ENCODE measurements at places on chromosomes 5 and 9. TPM values are rescaled to one million over a fixed set of nuclear protein-coding genes. Genes with fewer than 3 reads are reported as not detected.

- DNase-seq: no peak
Measured at GRCh38 chr5:96548905-96549304, 113.3 kb upstream of the CAST start.

- DNase-seq: no peak
Measured at GRCh38 chr5:159660401-159660800, 255.9 kb upstream of the ADRA1B start.

GRCh38 chr9:135703726-135704125 is 1.7 kb downstream of the KCNT1 start:
- DNase-seq: no peak

NUTM2G gene
- not detected for total RNA-seq

DNA sequence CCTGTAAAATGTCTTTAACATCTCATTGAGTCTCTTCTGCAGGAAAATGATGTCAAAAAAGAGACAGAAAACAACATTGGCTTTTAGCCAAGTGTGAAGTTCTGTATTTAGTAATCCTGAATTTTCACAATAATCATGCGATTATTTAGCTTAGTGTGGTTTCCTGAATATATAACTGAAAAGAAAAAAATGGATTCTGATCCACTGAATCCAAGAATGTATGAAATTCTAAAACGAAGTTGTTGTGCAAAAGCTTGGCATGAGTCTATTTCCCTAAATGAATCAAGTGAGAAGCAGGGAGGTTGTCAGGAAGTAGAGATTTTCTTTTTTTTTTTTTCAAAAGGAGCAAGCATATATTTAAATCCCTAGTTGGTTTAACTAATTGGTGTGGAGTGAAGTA is 145.9 kb upstream of the CDH6 start:
- no peak for DNase-seq

SYK gene
- 50.7 TPM for total RNA-seq

GRCh38 chr9:135147474-135147805 is 60.0 kb downstream of the OLFM1 start:
- peak; percentile 60 for DNase-seq

OSMR gene
- 104 TPM for total RNA-seq

GRCh38 chr9:127104581-127105311 is 17.7 kb downstream of the ANGPTL2 start:
- DNase-seq: no peak

DNA sequence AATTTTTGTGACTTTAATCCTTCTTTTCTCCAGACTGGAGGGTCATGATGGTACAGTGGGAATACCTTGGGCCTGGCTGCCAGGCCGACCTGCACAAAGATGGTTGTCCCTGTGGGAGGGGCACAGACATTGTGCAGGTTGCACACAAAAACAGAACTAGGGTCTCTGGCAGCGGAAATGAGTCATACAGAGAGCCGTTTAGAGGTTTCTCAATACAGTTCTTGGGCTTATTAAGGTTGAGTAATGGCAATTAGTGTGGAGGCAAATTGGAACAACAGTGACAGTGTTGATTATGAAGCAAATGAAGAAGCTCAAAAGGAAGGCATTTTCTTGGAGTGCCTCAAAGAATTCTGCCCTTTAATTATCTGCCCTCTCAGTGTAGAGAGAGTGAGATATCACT is 173.6 kb downstream of the TENT4A start:
- DNase-seq: no peak

BHMT2 gene
- total RNA-seq: 80.3 TPM

OLFM1 gene
- total RNA-seq: 7.2 TPM

DNA sequence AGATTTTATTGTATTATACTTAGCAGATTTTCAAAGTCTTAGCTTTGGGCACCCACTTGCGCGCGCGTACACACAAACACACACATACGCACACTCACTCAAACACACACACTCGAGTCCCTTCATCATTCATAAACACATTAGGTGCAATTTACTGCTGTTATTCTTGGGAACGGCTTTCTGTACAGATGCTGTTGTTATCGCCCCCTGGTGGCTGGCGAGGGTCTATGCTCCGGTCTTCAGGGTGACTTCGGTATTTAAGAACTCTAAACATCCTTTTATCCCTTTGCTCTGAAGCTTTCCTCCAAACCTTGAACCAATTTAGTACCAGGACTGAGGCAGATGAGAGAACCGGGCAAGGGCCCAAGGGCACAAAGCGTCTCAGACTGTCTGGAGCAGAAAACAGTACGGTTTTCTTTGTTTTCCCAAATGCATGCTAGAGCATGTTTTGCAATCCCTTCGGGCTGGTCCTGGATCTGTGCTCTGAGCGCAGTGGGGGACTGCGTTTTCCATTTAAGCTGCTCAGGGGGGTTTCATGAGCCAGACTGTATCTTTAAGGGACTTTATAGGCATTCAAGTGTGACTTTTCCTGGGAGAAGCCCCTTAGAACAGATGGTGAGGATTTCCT is 1.7 kb upstream of the SLIT3 start:
- DNase-seq: peak; percentile 74

DPYSL3 gene
- 43.1 TPM for total RNA-seq

- DNase-seq: no peak
Measured at GRCh38 chr5:153456993-153457392, 33.5 kb upstream of the GRIA1 start.

GRAMD2B gene
- 103 TPM for total RNA-seq

- DNase-seq: no peak
Measured at GRCh38 chr9:8096091-8096490, 296.5 kb upstream of the DMAC1 start.

ATP6V1G1 gene
- 199 TPM for total RNA-seq

DNA sequence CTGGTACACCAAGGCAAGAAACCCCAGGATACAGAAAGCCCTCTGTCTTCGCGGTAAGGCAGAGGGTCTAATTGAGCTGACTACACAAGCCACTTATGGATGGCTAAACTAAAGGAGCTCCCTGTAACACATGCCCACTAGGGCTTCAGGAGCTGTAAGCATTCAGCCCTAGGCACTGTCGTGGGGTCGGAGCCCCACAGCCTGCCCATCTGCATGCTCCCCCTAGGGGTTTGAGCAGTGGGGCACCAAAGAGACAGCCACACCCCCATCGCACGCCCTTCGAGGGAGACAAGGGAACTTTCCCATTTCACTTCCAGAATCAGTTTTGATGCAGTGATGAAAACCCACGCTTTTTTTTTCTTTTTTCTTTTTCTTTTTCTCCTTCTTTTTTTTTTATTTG is 11.0 kb upstream of the MTMR12 start:
- DNase-seq: no peak

BNC2 gene
- total RNA-seq: 6.1 TPM

DNA sequence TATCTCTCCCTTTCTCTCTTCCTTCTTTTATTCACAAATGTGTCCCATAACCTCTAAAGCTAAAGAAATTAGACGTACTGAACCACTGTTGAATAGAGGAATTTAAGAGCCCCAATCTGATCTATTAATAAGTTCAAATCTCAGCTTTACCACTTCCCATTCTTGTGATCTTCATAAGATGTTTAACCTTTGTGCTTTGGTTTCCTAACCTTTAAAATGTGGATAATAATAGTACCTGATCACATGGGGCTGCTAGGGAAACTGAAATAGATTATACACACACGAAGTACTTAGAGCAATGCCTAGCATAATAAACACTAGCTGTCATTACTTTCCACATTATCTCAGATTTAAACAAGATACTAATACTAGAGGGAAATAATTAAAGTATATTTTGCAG is 324.3 kb upstream of the SEMA6A start:
- DNase-seq: no peak

DNA sequence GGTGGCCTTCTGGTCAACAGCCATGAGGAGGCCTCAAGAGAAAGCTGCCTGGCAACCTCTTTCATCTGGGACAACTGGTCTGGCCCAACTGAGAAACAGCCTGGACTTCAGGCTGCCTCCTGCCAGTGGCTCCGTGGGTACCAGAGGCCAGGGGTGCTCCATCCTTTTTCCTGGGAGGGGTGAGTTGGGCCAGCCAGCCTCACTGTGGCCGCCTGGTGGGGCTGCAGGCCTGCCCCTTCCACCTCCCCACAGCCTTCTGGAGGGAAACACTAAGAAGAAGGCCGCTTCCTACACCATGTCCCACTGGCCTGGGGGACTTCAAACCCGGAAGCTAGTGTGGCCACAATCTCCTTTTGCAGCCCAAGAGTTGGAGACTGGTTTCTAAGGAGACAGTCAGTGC is 13.8 kb upstream of the NKD2 start:
- DNase-seq: no peak

DROSHA gene
- total RNA-seq: 46.8 TPM

DNA sequence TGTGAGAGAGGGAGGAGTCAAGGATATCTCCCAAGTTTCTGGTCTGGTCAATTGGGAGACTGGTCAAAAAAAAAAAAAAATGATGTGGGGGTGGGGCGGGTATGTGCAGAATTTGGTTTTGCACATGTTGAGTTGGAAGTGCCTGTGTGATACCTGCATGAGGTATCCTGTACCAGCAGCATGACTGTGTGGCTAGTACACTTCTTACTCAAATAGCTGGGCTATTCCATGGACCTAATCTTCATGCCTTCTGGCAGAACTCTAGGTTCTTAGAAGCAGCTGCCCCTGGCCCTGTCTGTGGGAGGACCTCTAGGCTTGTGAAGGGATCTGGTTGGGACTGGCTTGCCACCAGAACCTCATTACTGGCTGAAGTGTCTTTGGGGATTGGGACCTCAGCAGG is 93.5 kb downstream of the RALGPS1 start:
- DNase-seq: no peak

GRCh38 chr5:86974955-86975354 is 292.7 kb upstream of the RASA1 start:
- DNase-seq: no peak

GRCh38 chr5:99061711-99062110 is 132.9 kb upstream of the CHD1 start:
- DNase-seq: no peak

DNA sequence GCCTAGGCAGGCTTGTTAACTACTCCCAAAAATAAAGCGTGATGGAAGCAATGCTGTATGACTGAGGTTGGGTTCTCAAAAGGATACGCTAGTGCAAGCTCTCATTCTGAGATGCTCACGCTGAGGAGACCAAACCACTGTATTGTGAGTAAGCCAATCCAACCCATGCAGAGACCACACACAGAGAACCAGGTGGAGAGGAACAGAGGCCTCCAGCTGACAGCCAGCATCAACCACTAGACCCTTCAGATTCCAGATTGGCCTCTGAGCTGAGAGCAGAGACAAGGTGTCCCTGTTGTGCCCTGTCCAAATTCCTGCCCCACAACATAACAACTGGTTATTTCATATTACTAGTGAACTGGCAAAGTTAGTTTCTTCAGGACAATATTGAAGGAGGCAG is 4.5 kb downstream of the TSTD2 start:
- no peak for DNase-seq

- DNase-seq: no peak
Measured at GRCh38 chr9:36760667-36761420, 188.1 kb downstream of the MELK start.

HK3 gene
- 2.8 TPM for total RNA-seq

FBLL1 gene
- not detected for total RNA-seq

GRCh38 chr9:84955155-84955554 is 285.6 kb downstream of the NTRK2 start:
- no peak for DNase-seq

DNA sequence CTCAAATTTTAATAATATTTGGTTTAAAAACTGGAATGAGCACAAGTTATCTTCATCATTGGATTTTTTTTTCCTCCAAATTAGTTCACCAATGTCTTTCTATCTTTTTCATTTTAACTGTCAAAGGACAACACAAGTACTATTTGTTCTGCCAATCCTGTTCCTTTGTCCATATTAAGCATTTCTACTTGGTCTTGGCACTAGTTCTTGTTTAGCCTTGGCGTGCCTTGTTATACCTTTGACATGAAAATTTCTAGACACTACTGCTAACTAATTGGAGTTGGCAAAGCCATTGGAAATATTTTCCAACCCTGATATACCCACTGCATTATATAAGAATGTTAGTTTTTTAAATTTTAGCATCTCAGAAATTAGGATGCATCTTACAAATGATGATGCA is 3.8 kb downstream of the SPINK6 start:
- DNase-seq: no peak

PCDHGA10 gene
- 8.9 TPM for total RNA-seq

DNA sequence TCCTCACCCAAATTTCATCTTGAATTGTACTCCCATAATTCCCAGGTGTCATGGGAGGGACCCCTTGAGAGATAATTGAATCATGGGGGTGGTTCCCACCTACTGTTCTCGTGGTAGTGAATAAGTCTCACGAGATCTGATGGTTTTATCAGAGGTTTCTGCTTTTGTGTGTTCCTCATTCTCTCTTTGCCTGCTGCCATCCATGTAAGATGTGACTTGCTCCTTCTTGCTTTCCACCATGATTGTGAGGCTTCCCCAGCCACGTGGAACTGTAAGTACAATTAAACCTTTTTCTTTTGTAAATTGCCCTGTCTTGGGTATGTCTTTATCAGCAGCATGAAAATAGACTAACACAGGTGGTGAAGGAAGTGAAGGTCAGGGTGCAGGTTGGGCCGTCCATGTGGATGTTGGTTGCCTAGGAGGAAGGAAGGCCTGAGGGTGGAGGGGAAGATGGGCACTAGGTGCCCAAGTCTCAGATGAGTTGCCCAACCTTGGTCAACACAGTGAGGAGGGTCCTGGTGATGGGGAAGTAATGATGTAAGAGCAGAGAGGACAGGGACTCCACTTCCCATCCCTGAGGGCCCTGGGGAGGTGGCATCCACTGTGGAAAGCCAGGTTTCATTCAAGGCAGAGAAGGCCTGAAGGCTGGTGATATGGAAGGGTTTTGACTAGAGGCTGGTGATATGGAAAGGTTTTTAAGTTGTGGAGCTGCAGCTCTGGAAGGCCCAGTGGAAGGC is 92.6 kb downstream of the HSPA4 start:
- no peak for DNase-seq

- peak; percentile 38 for DNase-seq
Measured at GRCh38 chr9:35903049-35903448, 3.0 kb upstream of the HRCT1 start.

- DNase-seq: no peak
Measured at GRCh38 chr9:133578524-133579441, 30.4 kb downstream of the FAM163B start.

DNA sequence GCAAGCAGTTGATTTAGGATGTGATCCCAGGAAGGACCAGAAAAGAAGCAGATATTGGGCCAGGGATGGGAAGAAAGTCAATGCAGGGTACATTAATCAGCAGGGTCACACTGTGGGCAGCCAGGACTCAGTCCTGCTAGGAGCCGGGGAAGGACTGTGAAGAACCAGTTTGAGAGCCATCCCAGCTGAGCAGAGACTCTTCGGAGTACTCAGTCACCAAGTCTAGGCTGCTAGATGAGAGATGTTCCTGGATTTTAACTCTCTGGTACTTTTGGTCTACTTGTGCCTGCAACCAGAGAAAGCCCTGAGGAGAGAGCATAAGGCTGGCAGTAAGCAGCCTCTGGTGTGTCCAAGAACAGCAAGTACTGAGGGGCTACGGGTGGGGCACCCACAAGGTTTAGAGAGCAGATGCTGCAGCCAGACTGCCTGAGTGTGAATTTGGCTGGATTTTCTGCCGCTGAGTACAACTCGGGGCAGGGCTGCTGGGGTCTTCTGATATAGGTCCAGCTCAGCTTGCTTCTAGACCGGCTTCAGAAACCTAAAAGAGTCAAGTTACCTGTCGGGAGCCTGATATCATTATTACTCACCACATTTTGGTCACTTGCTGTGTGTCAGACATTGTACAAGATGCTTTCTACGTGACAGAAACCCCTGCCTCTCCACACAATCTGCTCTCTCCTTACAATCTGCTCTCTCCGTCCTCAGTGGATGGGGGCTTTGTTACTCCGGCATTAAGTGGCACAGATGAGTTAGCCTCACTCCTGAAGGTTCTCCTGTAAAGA is 250.2 kb upstream of the GAS1 start:
- no peak for DNase-seq

- no peak for DNase-seq
Measured at GRCh38 chr9:120486835-120487234, 93.1 kb downstream of the CDK5RAP2 start.

- no peak for DNase-seq
Measured at GRCh38 chr9:38347271-38347671, 45.2 kb upstream of the ALDH1B1 start.
